CD14-positive monocyte (primary cell): ENCODE measurements at places on chromosomes 11 and 22.

GRCh38 chr11:68365943-68366435 lies 53.6 kb downstream of the LRP5 start:
- no peak for DNase-seq

DNA sequence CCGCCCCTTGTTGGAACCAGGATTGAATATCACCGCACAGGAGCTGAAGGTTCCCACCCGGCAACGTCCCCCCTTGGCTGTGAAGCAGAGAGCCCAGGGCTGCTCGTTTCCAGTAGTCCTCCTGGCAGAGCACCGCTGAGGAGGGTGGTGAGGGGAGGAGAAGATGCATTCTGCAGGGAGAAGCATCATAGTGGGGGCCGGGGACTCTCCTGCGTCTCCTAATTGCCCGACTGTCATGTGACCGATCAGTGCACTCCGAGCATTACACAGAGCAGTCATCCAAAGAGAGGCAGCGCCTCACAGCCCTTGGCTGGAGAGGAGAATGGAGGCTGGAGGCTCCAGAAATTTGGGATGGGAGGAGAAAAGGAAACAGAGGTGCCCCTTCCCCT lies 85.0 kb upstream of the SEPTIN5 start:
- no peak for DNase-seq

- DNase-seq: no peak
Measured at GRCh38 chr11:96875712-96876111, 485.9 kb downstream of the JRKL start.

DNA sequence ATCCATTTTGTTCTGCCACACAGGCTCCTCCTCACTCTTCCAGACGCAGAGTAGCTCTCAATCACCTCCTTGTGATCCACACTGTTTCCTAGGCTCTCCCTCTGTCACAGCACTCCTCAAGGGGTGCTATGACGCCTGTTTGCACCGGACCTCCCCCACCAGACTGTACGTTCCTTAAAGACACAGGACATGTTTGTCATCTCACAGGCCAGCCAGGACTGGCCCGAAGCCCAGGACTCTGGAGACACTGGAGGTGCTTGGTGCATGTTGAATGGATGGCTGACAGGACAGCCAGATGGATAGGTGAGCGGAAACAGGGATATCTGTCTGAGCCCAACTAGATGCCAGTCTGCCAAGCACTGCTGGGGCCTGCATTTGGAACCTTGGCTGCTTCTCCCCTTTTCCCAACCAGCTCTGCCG lies 13.6 kb downstream of the PLA2G6 start:
- no peak for DNase-seq

DNA sequence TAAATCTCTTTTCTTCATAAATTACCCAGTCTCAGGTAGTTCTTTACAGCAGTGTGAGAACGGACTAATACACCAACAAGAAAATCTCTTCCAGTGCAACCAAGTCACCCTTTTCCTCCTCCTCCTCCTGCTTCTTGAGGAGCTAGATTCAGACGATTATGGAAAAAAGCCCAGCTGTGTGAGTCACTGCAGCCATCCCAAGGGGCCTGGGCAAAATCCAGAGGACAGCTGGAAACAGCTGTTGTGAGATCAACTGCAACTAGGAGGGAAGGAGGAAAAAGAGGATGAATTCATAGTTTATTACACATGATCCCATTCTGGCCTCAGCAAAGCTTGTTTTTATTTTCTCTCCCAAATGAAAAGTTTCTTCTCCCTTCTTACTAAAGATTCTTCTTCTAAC lies 32.9 kb downstream of the RBFOX2 start:
- DNase-seq: no peak
